ENCODE measurements at places on chromosomes 7 and 10.

DNA sequence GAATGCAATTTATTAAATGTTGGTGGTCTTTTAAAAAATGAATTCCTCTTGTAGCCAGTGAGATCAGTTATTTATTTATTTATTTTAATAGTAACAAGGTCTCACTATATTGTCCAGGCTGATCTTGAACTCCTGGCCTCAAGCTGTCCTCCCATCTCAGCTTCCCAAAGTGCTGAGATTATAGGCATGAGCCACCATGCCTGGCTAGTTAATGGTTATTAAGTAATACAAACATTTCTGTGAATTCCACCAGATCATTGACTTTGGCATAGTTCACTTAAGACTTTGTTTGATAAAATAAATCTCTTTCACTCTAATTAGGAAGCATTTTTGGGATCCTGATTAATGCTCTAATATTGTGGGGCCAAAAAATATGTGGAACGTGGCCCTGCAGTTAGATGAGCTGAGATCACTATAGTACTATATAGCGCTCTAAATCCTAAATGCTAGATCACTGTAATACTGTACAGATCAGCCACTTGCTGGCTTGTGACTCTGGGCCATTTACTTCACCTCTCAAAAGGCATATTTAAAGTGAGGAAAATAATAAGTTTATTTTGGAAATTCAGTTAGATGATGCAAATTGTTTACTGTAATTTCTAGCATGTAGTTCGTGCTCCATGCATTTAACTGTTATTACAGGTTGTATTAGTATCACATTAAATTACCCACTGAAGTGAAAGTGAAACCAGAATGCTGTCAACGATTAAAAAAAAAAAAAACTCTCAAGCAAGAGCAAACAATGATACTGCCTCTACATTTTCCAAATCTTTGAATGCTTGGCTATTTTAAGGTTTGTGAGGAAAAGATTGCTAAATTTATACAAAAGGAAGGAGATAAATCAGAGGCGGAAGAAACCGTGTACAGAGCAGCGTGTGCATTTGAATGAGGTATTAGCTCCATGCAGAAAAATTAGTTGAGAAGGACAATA lies 15.9 kb upstream of the FAS start:
- no peak for DNase-seq

- DNase-seq: no peak
These were observed 27.9 kb downstream of the WIPI2 start for GRCh38 chr7:5217851-5218331.

DNA sequence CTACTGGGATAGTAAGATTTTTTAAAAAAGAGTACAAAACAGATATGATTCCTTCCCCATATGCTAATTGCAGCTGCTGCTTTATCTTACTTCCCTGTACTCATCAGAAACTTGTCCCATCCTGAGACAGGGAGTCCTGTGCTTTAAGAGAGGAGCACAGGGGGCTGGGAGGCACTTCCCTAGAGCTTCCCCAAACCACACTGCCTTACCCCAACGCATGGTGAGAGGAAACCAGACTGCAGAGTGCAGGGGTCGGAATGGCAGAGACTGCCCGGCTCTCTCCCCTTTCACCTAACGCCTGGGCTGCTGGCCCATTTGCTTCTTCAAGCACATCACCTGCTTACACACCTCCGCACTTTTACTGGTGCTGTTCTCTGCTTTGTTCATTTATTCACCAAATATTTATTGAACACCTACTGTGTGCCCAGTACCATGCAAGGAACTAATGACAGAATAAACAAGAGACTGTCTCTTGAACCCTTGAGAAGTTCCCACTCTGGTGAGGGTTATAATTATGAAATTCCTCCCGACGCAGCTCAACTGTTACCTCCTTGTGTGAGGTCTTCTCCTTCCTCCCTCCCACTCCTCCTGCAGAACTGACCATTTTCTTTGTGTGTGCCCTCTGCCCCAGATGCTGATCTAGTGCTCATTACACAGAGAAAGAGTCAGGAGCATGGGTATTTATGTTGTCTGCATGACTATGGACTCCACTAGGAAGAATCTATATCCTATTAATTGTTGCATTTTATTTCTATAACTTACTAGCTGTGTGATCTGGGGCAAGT lies 289.7 kb downstream of the TCF7L2 start:
- DNase-seq: no peak

DNA sequence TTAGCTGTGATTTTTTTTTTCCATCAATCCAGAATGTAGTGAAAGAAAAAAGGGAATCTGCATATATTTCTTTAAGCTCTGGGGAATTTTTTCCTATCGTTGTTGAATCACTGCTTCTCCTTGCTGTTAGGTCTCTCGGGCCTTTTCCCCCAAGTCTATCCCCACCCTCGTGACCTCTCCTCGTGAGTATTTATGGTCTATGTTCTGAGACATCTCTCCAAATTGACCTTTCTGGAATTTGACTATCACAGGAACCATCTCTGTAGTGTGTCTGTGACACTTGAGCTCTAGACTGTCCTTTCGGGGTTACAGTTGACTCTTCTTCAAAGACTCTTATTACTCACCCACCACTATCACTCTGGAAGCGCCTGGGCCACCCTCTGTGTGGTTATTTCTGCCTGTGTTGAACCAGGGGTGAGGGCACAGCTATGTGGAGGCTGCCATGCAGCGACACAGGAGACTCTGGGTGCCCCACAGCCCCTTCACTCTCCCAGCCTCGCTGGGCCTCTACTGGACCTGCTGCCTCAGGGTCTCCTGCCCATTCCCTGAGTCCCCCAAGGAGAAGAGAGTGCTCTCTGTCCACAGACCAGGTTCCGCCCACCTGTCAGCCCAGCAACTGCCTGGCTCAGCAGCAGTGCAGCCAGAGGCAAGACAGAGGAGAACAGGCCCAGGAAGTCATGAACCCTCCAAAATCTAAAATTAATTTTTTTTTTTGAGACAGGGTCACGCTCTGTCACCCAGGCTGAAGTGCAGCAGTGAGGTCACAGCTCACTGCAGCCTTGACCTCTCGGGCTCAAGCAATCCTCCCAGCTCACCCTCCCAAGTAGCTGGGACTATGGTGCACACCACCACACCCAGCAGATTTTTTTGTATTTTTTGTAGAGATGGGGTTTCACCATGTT lies 45.7 kb upstream of the PTPRN2 start:
- no peak for DNase-seq

GRCh38 chr10:85993840-85994507 lies 372.6 kb downstream of the GRID1 start:
- DNase-seq: no peak

DNA sequence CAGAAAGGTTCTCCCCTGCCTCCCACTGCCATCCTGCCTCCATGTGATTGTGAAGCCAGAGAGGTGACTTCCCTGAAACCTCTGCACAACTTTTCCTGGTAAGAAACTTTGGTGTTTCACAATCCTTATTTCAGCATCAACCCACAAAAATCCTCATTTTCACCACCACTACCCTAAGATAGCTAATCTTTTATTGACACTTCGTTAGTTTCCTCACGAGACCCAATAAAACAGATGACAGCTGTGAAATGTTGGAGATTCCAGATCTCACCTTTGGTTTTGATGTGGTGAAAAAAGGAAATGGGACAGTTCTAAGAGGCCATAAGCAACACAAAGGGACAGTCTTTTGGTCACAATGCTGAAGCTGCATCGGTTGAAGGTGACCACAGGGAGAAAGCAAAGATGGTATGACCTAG lies 59.9 kb upstream of the TM9SF3 start:
- DNase-seq: no peak

DNA sequence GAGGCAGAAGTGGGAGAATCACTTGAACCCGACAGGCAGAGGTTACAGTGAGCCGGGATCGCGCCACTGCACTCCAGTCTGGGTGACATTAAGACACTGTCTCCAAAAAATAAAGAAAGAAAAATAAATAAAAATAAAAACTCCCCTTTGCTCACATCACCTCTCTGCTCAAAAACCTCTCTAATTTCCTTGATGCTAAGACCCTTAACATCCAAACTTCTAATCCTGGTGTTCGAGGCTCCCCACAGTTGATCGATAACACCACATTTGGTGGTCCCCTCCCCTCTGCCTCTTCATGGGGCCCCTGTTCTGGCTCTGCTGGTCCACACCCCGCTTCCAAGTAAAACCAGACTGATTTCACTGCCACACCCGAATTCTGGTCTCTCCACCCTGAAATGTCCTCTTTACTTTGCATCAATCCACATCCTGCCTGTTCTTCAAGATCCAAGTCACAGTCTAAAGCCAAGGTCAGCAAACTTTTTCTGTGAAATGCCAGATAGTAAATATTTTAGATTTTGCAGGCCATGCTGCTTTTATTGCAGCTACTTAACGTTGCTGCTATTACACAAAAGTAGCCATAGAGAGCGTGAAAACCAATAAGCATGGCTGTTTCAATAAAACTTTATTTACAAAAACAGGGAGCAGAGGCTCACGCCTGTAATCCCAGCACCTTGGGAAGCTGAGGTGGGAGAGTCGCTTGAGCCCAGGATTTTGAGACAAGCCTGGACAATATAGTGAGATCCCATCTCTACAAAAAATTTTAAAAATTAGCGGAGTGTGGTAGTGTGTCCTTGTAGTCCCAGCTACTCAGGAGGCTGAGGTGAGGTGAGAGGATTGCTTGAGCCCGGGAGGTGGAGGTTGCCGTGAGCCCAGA lies 11.8 kb downstream of the MOSPD3 start:
- no peak for DNase-seq

GRCh38 chr7:110420788-110421187 lies 670.1 kb upstream of the LRRN3 start:
- no peak for DNase-seq

DNA sequence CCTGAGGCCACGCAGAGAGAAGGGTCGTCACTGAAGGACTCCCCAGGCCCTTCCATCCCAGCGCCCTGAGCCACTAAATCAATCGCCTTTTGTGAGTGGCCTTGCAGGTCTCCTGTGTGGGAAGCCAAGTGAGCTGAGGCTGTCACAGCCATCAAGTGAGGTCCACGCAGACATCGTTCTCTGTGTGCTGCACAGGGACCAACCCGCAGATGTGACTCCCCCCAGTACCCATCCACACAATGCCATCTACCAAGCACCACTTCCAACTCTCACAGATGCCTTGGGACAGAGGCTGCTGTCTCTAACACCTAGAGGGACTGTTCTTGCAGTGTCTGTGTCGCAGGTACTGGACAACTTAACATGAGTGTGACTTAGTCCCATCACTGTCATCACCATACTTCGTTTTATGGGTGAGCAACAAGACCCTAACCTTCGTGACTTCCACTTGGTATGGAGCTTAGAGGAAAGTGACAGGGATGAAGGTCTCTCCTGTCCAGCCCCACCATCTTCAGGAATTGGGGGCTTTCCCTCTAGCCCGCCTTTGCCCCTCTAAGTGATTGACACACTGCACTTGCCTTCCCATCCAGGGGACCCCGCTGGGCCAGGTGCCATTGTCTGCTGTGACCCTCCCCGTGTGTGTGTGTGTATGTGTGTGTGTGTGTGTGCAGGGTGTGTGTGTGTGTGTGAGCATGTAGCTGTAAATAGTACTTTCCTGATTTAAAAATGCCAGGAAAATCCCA lies 51.4 kb upstream of the TMEM72 start:
- no peak for DNase-seq

- no peak for DNase-seq
These were observed 46.7 kb upstream of the WNT16 start for GRCh38 chr7:121282129-121282528.

GRCh38 chr7:100588438-100588837 lies 2.3 kb downstream of the FBXO24 start:
- no peak for DNase-seq

- no peak for DNase-seq
These were observed 382.7 kb downstream of the SFMBT2 start for GRCh38 chr10:7027913-7028808.

DNA sequence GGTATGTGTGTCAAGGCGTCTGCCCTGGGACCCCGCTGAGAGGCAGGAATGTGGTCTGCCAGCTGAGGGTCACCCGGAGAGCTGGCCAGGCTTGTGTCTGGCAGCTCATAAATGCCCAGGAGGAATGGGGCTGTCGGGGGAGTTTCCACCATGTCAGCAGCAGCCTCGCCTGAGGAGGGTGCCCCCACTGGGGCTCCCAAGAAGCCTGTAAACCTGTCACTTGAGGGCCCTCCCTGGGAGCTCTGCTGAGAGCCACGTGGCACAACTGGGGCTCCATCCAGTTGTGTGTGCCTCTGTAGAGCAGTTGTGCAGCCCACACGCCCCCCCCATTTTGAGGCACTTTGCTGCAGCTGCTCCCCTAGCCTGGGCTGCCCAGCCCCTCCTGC lies 70.6 kb downstream of the NEURL1 start:
- DNase-seq: no peak

- no peak for DNase-seq
These were observed 47.0 kb downstream of the KIAA1217 start for GRCh38 chr10:24255881-24256311.

Measured in caudate nucleus (tissue), 63 donors.